ENCODE measurements at places on chromosomes 3 and 15.

GRCh38 chr3:186633481-186633880 lies 6.7 kb upstream of the FETUB start:
- DNase-seq = no peak
- H3K4me1 ChIP-seq = no peaks in the 10 kb centered on the region
- H3K27ac ChIP-seq = no peak overlapping the region
- H3K27me3 ChIP-seq = no peaks in the 10 kb centered on the region

GRCh38 chr3:4724051-4724629 lies 231.0 kb downstream of the ITPR1 start:
- H3K4me3 ChIP-seq = no peak overlapping the region
- H3K4me1 ChIP-seq = peaks cover 6% of the 10 kb centered on the region
- no peak overlapping the region for H3K27ac ChIP-seq
- no peak for DNase-seq
- no peaks in the 10 kb centered on the region for H3K36me3 ChIP-seq

- no peak for DNase-seq
- H3K27me3 ChIP-seq = no peaks in the 10 kb centered on the region
- H3K4me3 ChIP-seq = no peak overlapping the region
- H3K27ac ChIP-seq = no peak overlapping the region
Observed at GRCh38 chr15:63986751-63987341, 59.4 kb downstream of the DAPK2 start.

GRCh38 chr3:52456169-52456799 lies 880 bp downstream of the NISCH start:
- peaks cover 31% of the 10 kb centered on the region for H3K4me1 ChIP-seq
- peak overlapping the region; percentile 93 for H3K4me3 ChIP-seq
- H3K36me3 ChIP-seq = peaks cover 28% of the 10 kb centered on the region
- H3K27ac ChIP-seq = no peak overlapping the region

DNA sequence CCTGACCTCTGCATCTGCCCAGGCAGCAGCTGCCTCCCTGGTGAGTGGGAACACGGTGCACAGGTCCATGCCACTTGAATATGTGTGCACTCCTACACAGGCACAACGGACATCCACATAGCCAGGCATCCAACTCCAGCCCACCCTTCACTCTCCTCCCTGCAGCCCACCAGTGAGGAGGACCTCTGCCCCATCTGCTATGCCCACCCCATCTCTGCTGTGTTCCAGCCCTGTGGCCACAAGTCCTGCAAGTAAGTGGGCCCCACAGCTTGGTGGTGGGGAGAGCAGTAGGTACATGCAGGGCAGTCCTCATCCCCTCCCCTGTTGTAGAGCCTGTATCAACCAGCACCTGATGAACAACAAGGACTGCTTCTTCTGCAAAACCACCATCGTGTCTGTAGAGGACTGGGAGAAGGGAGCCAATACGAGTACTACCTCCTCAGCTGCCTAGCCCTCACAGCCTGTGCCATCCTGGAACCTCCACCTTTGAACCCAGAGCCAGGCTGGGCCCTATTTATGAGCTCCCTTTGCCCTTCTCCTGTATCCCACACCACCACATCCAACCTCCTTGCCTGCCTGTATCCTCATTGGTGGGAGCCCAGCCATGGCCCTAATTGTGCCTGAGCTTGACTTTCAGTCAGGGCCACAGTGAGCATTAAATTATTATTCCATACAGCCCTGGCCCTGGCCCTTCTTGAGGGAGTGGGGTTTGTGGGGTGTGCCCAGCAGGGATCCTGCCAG lies 1.5 kb upstream of the AMIGO3 start:
- no peak for DNase-seq
- peaks cover 38% of the 10 kb centered on the region for H3K36me3 ChIP-seq
- H3K27ac ChIP-seq = no peak overlapping the region
- peaks cover 13% of the 10 kb centered on the region for H3K4me1 ChIP-seq

GRCh38 chr15:41936155-41936554 lies 36.2 kb downstream of the EHD4 start:
- no peak overlapping the region for H3K4me3 ChIP-seq
- H3K27me3 ChIP-seq = no peaks in the 10 kb centered on the region
- H3K4me1 ChIP-seq = peaks cover 5% of the 10 kb centered on the region
- peaks cover 14% of the 10 kb centered on the region for H3K36me3 ChIP-seq
- DNase-seq = no peak

DNA sequence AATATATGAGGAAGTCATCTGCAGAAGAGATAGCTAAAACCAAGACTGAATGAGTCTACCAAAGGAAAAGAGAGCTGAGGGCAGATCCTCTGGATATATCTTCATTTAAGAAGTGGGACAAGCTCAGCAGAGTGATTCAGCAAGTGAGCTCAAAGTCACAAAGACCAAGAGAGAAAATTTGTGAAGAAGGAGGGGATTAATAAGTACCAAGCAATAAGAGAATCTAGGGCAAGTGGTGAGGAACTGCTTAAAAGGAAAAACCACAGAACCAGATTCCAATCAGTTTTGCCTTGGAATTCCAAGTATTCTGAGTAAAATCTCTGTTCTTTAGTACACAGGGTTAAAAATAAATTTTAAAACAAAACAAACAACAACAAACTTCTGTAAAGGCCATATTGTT lies 3.6 kb downstream of the EHHADH start:
- peaks cover 2% of the 10 kb centered on the region for H3K4me1 ChIP-seq
- H3K27ac ChIP-seq = peak overlapping the region; percentile 23
- no peaks in the 10 kb centered on the region for H3K27me3 ChIP-seq
- DNase-seq = no peak

GRCh38 chr15:63601704-63602185 lies 4.6 kb downstream of the FBXL22 start:
- H3K36me3 ChIP-seq = peaks cover 10% of the 10 kb centered on the region
- peak overlapping the region; percentile 57 for H3K4me3 ChIP-seq
- H3K27me3 ChIP-seq = no peaks in the 10 kb centered on the region
- H3K4me1 ChIP-seq = peaks cover 9% of the 10 kb centered on the region

DNA sequence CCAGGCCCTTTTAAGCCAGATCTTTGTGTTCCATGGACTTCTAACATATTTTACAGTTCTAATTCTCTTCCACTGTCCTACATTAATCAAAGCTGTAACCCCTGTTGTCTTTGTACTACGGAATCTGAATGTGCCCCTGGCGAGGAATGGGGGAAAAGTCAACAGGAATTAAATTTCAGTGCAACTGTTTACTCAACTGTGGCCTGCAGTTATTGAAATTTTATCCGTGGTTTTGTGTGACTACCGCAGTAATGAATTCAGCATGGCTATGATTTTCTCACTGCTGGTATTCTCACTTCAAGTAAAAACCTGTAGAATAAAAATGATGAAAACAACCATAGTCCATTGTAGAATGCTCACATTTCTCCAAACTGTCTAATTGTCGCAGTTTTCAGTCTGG lies 388.0 kb downstream of the FOXP1 start:
- no peaks in the 10 kb centered on the region for H3K4me1 ChIP-seq
- no peak for DNase-seq
- H3K4me3 ChIP-seq = no peak overlapping the region

DNA sequence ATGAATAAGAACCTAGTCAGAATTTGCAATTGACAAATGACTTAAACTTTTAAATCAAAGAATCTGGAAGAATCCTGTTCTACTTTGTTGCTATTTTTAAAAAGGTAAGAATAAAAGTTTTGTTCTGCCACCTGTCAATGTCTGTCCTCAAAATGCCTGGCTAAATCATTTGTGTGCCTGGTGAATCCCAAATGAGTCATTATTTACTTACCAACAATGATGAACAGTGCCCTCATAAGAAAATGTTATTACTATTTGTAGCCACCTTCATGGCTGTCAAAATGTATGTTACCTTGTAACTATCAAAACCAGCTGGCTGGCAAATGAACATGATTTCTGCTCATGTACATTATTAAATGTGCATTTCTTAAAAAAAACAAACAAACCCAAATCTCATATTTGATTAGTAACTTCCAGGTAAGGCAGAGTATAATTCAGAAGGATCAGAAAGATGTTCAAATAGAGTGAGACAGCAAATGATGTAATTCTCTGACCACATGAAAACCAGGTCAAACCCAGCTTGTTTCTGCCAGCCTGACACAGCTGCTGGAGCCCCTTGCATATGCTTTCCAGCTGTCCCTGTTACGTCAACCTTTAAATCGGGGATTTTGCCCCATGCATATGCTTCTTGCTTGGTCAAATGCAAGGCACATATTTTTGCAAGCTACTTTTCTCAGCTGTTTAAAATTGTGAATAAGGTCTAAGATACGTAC lies 137.9 kb downstream of the SSR3 start:
- H3K27me3 ChIP-seq = no peaks in the 10 kb centered on the region
- H3K4me3 ChIP-seq = no peak overlapping the region
- no peaks in the 10 kb centered on the region for H3K36me3 ChIP-seq
- no peak overlapping the region for H3K27ac ChIP-seq
- no peak for DNase-seq

DNA sequence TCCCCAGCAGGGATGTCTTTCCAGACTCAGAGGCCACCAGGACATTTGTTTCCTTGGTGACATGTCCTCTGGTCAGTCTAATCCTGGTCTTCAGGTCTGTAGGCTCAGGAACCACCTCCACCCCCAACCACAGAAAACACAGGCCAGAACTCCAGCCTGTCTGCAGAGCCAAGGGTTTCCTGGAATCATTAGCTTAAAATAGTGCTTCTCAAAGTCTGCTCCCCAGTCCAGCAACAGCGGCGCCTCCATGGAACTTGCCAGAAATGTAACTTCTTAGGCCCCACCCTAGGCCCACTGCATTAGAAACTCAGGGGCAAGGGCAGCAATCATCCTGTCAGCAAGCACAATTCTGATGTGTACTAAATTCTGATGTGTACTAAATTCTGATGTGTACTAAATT lies 20.0 kb downstream of the SLC28A1 start:
- no peaks in the 10 kb centered on the region for H3K36me3 ChIP-seq
- H3K27me3 ChIP-seq = no peaks in the 10 kb centered on the region
- no peak for DNase-seq
- H3K27ac ChIP-seq = peak overlapping the region; percentile 16

DNA sequence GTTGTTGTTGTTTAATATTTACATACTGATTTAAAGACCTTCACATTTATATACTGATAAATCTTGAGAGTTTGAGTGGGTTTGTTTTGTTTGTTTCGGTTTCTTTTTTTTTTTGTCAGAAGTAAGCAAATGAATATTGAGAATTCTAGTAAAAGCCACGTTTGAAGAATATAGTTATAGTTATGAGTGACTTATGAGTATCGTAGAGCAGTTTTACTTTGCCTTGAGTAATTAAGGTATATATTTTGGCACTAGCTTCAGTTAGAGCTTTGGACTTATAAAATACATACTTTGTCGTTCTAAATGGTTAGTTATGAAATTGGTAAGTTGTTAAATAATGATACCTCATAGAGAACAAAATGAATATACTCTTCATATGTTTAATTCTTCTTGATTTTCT lies 27.8 kb downstream of the ATP1B3 start:
- DNase-seq = no peak
- H3K27ac ChIP-seq = no peak overlapping the region
- peaks cover 27% of the 10 kb centered on the region for H3K36me3 ChIP-seq
- H3K4me1 ChIP-seq = no peaks in the 10 kb centered on the region
- no peak overlapping the region for H3K4me3 ChIP-seq

GRCh38 chr15:52673734-52674133 lies 5.5 kb downstream of the ATOSA start:
- no peaks in the 10 kb centered on the region for H3K27me3 ChIP-seq
- no peak overlapping the region for H3K4me3 ChIP-seq
- no peak for DNase-seq
- H3K27ac ChIP-seq = no peak overlapping the region
- H3K4me1 ChIP-seq = no peaks in the 10 kb centered on the region
- H3K36me3 ChIP-seq = no peaks in the 10 kb centered on the region

- H3K4me3 ChIP-seq = no peak overlapping the region
- DNase-seq = no peak
- H3K27me3 ChIP-seq = no peaks in the 10 kb centered on the region
- no peak overlapping the region for H3K27ac ChIP-seq
Observed at GRCh38 chr15:66153549-66154415, 99.8 kb downstream of the MEGF11 start.

- no peaks in the 10 kb centered on the region for H3K27me3 ChIP-seq
- H3K4me1 ChIP-seq = peaks cover 21% of the 10 kb centered on the region
- H3K27ac ChIP-seq = no peak overlapping the region
- H3K4me3 ChIP-seq = no peak overlapping the region
Observed at GRCh38 chr15:65900488-65900887, 31.2 kb downstream of the RAB11A start.

DNA sequence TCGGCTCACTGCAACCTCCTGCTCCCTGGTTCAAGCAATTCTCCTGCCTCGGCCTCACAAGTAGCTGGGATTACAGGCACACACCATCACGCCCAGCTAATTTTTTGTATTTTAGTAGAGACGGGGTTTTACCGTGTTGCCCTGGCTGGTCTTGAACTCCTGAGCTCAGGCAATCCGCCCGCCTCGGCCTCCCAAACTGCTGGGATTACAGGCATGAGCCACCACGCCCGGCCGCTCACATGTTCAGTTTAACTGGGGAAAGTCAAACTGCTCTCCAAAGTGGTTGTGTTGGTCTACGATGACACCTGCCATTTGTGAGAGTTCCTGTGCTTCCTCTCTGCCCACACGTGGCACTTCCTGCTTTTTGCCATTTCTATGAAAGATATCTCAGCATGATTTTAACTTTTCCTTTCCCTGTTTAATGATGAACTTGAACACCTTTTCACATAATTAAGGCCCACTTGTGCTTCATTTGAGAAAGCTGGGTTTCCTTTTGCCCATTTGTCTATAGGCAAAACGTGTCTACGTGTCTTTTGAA lies 877 bp upstream of the GP5 start:
- peaks cover 6% of the 10 kb centered on the region for H3K27me3 ChIP-seq
- H3K27ac ChIP-seq = no peak overlapping the region
- H3K36me3 ChIP-seq = no peaks in the 10 kb centered on the region
- H3K4me3 ChIP-seq = no peak overlapping the region
- no peaks in the 10 kb centered on the region for H3K4me1 ChIP-seq

- H3K27ac ChIP-seq = no peak overlapping the region
- no peaks in the 10 kb centered on the region for H3K27me3 ChIP-seq
- no peaks in the 10 kb centered on the region for H3K4me1 ChIP-seq
- DNase-seq = no peak
Observed at GRCh38 chr15:51771773-51772172, 20.4 kb downstream of the TMOD2 start.

Data from trophoblast cell (in vitro differentiated cells and primary cell).